ENCODE measurements at places on chromosomes 5 and 9.

DNA sequence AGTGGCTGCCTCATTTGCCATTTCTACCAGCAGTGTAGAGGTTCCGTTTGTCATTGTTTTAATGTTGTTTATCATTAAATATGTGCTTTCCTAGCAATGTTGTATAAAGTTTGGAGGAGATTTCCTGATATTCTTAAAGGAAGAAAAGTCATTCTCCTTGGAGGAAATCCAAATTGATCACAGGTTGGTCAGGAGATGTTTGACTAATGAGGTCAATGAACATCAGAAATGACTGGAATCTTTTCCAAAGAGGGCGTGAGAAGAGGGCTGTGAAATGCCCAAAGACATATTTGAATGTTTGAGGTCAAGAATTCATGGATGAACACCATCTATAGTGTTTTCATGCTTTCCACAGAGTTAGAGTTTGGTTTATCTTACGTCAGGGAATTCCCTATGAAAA lies 471.3 kb downstream of the MAT2B start:
- DNase-seq, result no peak

GRCh38 chr5:135443161-135443960 lies 3.8 kb downstream of the DCANP1 start:
- DNase-seq, result no peak

DNA sequence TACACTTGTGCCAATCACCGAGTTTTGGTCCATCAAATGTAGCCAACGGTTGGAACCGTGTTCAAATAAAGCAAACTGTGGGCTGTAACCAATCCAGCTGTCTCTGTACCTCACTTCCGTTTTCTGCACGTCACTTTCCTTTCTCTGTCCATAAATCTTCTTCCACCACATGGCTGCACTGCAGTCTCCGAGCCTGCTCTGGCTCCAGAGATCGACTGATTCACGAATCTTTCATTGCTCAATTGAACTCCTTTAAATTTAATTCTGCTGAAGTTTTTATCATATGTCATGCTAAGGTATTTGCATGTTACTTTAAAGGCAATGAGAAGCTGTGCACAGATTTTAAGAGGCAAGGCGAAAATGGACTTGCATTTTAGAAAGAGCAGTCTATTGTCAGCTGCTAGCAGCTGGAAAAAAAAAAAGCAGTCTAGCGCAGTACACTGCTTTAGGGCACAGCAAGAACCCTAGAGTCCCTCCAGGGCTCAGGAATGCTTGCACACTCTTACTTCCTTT lies 13.2 kb downstream of the TTC39B start:
- DNase-seq, result no peak

DNA sequence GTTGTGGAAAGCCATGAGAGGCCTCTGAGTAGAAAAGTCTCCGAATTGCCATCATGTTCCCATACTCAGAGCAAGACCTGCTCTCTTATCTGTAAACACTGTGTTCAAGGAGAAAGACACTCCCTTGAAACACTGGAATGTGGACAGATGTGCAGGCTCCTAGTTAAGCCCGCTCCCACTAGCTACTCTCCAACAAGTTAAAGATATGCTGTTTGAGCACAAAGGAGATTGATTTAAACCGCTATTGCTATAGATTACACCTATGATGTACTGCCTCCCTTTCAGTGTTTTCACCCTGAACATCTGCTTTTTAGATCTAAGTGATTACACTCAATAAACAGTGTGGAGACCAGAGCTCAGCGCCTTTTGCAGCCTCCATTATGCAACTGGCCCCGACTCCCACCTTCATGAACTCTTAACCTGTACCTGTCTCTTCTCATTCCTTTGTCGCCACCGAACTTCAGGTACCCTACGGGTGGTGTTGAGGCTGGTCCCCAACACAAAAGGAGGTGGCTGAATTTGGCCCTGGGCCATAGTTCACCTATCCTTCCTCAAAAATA lies 47.5 kb downstream of the TMEM245 start:
- DNase-seq, result no peak

DNA sequence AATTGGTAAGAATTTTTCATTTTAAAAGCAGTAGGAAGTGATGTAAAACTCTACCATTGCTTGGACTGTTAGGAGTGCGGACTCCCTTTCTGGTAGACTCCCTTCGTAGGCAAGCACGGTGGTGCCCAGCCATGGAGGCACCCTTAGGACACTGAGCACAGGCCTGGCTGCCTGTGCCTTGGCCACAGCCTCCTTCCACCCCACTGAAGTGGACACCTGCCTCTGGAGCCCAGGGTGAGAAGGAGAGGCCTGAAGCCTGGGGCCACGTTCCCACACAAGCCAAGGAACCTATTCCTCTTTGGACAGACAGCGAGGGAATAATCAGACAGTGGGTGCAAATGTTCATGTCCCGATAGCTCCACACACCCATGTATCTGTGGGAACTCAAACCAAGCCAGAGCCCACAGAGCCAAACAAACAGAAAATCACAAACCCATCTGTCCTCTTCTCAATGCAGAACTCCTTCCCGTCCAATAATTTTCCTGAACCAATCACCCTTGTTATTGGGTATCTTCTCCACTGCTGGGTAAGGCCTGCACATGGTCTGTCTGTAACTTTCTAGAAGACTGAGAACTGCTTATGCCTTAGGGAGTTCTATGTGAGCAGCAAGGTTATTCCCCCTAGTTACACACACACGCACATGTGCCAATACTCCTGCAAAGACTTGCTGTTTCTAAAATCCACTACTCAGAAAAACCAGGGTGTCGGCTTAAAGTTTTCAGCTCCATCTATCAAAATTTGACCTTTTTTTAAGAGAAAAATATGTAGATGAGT lies 45.2 kb downstream of the UBE2QL1 start:
- DNase-seq, result no peak

DNA sequence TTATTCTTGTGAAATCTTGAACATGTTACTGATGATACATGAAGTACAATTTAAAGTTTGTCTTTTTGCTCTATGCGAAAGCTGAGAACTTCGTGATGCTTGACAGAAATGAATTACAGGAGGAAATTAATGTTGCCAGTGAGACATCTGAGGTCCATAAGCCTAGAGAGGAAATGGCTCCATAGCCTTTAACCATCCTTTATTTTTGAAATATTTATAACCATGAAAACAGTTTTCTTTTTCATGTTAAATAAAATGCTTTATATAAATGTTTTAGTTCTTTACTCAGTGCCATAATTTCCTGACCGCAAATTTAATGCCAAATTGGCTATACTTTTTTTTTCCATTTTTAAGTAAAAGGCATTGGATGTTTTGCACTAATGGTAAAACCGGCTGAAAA lies 29.1 kb downstream of the F2RL2 start:
- DNase-seq, result no peak

DNA sequence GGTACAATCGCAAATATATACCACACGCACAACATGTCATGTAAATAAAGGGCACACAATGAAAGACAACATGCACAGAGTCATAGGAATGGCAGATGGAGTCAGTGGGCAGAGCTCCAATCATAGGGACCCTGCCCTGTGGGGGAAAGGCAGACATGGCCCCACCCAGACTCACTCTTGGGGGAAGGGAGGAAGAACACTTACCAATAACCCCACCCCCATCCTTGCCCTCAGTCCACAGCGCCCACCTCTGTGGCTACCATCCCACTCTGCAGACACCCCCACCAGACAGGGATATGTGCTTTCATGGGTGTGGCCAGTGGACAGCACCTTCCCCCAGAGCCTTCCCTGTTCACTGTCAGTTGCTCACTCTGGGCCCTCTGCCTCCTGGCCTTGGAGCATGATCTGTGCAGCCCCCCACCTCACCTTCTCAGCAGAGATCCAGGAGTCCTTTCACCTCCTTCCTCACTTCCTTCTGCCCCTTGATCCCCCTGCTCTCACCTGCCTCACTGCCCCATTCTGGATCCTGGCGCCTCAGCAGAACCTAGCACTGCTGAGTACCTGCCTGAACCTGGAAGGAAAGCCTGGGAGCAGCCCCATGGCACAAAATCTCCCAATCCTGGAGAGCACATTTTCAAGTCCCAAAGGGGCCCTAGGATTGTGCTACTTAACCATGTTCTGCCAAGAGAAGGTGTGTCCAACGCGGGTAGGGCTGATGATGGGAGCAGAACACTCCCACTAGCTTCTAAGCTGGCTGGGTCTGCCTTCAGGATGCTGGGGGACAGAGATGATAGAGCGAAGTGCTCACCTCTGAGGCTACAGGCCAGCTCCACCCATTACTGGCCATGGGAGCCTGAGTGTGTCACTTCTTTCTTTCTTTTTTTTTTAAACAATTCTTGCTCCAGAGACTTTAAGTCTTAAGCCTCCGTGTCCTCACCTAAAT lies 1.5 kb upstream of the PHF19 start:
- no peak for DNase-seq

GRCh38 chr5:36876965-36877666 lies 547 bp downstream of the NIPBL start:
- DNase-seq, result peak; percentile 35

GRCh38 chr9:131657456-131657855 lies 82.4 kb downstream of the RAPGEF1 start:
- DNase-seq, result no peak

GRCh38 chr5:156329171-156329611 lies 2.2 kb downstream of the SGCD start:
- DNase-seq, result no peak

GRCh38 chr9:68953771-68954170 lies 60.1 kb downstream of the PRKACG start:
- no peak for DNase-seq

GRCh38 chr5:168583742-168584482 lies 4.7 kb upstream of the PANK3 start:
- no peak for DNase-seq

- DNase-seq, result no peak
Measured at GRCh38 chr5:157596487-157596886, 20.9 kb upstream of the ADAM19 start.

- no peak for DNase-seq
Measured at GRCh38 chr9:127159325-127159801, 36.9 kb upstream of the ANGPTL2 start.

GRCh38 chr9:106860721-106861639 lies 2.0 kb upstream of the ZNF462 start:
- no peak for DNase-seq

- no peak for DNase-seq
Measured at GRCh38 chr5:75964008-75964407, 119.2 kb upstream of the SV2C start.

DNA sequence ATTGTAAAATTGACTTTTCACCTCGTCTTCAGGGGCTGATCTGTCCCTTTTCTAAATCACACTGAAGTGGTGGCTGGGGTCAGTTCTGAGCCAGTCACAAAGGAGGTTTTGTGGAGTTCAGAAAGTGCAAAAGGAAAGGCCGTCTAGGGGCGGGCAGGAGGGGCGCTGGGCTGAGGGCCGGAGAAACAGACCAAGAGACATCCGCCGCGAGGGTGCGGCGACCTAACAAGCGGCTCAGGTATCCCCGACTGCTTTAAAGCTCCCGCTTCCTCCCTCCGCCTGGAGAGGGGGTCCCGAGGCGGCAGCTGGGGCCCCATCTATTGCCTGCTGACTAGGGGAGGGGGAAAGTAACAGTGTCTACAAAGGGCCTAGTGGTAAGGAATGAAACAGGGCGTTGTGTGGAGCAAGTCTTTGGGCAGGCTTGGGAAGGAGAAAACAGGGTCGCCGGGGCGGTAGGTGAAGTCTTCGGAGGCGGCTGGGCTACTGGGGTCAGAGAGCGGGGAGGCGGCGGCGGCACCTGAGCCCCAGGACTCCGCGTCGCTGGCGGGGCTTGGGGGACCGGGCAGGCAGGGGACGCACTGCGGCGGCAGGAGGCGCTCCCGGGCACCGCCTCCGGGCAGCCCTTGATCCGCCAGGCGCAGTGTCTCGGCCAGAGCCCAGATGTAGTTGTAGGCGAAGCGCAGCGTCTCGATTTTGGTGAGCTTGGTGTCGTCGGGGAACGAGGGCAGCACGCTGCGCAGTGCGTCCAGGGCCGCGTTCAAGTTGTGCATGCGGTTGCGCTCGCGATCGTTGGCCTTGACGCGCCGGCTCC lies 950 bp downstream of the NEUROG1 start:
- DNase-seq, result no peak

DNA sequence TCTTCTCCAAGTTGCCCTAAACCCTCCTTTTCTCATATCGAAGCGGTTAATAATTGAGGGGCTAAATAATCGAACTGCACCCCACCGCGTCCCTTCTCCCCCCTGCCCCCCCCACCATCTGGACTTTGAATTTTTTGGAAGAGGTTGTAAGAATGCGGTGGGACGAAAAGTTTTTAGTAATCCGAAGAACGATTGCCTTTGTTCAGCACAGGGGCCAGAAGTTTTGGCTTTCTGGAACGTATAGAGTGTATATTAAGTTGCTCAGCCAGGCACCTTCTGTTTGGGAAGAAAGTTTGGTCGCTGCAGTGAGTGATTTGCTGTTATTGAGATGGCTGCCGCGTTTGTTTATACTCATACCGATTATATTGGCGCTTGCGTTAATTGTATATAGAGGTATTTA lies 518 bp downstream of the ERBIN start:
- DNase-seq, result no peak

DNA sequence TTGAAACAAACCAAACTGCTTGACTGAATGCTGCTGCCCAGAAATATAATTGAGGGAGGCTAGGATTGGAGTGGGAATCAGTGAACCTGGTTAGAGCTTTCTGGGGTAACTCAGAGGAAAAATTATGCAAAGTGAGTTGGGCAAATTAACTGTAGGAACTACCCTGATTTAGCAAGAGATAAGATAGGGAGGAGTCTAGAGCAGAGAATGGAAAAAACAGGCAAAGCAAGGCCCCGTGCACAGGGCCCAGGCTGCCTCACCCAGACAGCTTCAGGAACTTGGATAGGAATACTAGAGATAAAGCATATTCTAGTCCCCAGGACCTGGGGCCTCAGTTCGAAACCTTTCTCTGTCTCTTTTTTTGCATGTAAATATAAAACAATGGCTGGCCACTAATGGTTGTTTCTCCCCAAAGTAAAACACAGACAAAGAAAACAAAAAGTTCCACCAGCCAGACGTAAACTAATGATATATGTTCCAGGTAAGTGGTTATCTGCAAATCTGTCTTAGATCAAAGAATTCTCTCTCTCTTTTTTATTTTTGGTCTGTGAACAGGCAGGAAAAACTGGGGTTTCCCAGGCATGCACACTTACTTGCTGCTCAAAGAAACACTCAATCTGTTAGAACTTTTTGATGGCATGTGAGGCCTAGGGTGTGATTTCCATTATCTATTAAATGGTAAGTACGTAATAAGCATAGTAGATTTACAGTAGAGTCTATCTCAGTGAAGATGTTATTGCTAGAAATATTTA lies 168.1 kb upstream of the MAP3K1 start:
- no peak for DNase-seq

DNA sequence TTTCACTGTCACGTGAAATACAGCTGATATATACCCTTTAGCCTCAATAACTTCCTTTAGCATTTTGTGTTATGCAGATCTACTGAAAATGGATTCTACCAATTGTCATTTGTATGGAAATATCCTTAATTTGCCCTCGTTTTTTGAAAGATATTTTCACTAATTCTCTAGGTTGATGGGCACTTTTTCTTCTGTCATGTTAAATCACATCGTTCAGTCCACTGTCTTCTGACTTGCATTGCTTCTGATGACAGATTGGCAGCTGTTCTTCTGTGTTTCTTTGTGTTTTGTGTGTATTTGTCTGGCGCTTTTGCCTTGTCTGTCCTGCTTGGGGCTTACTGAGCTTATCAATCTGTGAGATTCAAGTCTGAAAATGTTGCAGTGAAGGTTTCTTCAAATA lies 9.7 kb upstream of the CLPTM1L start:
- no peak for DNase-seq

- DNase-seq, result no peak
Measured at GRCh38 chr5:123170816-123171215, 81.8 kb downstream of the PRDM6 start.

- DNase-seq, result no peak
Measured at GRCh38 chr9:110027671-110028081, 180.3 kb downstream of the C9orf152 start.

GRCh38 chr5:149386166-149386565 lies 7.1 kb upstream of the IL17B start:
- DNase-seq, result no peak

GRCh38 chr9:98415782-98416181 lies 160.3 kb upstream of the TBC1D2 start:
- no peak for DNase-seq
